ENCODE measurements at places on chromosomes 5 and 9.

- no peak for DNase-seq
Measured at GRCh38 chr9:137294091-137294680, 7.9 kb downstream of the NRARP start.

GRCh38 chr5:122184676-122185255 lies 55.4 kb downstream of the ZNF474 start:
- no peak for DNase-seq

DNA sequence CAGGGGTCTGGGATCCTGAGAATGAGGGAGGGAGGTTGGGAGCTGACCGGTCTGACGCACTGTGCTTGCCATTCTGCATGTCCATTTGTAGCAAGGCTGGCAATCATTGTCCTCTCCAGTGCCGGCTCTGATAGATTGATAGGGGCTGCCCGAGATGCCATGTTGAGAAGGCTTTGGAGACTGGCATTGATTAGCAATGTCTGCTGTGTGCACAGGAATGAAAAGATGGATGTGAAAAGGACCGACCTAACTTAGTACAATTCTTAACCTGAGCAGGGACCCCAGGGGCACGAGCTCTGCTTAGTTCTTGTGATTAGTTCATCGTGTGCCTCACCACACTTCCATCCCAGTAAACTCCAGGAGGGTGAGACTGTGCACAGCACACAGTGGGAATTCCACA lies 17.0 kb downstream of the NEK6 start:
- no peak for DNase-seq

DNA sequence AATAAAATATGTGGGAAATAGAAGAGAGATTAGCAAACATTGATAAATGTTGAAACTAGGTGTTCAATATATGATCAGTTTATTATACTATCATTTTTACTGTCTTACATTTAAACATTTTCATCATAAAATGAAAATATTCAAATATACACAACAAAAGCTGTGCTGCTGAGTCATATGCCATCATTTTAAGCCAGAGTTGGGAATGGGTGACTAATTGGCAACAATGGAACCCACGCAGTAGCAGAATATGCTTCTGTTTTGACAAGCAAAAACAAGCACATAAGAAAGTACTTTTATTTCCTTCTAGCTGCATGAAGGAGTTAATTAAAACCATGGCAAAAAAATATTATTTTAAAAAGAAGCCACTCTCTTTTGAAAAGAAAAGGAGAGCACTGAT lies 340.0 kb upstream of the EDIL3 start:
- DNase-seq, result no peak

DNA sequence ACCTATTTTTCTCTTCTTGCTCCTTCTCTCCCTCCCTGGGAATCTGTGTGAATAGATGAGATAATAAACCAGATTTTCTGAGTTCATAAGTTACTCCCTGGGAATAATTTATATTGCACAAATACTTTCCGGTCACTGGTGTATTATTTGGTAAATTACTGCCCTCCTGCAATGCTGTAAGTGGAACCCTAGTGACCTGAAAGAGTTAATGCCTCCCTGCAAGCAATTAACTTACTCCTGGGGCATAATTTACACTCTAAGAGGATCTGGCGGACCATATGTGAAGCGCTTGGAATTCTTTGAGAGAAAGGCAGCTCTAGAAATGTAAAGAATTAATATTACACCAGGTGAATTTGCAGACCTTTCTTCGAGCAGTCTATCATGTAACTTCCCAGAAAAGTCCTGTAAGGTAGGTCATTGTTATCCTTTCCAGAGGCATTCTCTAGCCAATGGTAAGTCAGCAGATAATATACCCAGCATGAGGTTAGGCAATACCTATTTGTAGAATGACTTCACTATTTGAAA lies 7.0 kb upstream of the GDNF start:
- DNase-seq, result no peak

GRCh38 chr5:53045263-53045662 lies 56.1 kb downstream of the ITGA2 start:
- no peak for DNase-seq

- DNase-seq, result no peak
Measured at GRCh38 chr5:44622331-44622730, 186.4 kb upstream of the MRPS30 start.

GRCh38 chr5:109155625-109156024 lies 254.1 kb downstream of the PJA2 start:
- DNase-seq, result no peak

DNA sequence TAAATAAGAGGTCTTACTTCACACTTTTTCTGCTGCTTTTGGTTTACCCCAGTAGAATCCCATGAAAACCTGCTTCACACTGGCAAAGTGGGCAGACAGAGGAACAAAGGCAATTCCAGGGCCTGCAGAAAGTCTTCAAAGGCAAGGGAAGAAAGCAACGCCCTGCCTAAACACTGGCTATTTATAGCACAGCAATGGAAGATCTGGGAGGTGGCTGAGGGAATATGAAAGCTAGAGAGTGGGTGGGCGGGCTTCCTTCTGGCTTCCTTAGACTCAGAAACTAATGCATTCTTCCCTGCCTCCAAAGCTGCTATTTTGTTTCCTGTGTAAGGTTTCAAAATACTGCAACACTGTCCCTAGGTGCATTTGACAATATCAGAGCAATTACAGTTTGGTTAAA lies 46.8 kb downstream of the ELAVL2 start:
- no peak for DNase-seq

DNA sequence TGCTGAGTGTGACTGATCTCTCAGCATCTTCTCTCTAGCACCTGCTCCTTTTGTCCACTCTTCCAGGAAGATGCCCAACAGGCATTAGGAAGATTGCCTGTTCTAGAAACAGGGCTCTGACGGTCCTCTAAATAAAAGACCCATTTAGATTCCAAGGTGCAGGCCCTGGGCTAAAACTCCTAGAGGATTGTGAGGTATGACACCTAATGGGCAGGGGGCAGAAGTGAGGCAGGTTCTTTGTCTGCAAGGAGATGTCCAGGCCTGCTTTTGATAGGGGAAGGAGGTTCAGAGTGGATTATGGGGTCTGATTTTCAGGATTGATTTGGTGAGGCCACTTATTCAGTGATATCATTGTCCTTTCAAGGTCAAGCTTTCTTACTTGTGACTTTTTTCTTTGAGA lies 140.8 kb upstream of the TRPC7 start:
- no peak for DNase-seq

Data from Peyer's patch (tissue), 4 donors.